ENCODE measurements at places on chromosomes 3 and 15. TPM values are rescaled to one million over a fixed set of nuclear protein-coding genes. Genes with fewer than 3 reads are reported as not detected.

The CRABP1 gene
- not detected for total RNA-seq

The NT5DC2 gene
- 54.9 TPM for total RNA-seq

The SENP8 gene
- 5.3 TPM for total RNA-seq

The WDR72 gene
- 1.1 TPM for total RNA-seq

The SLC33A1 gene
- total RNA-seq: 39.5 TPM

The GPR15 gene
- total RNA-seq: 4.0 TPM

The EIF5A2 gene
- 10.2 TPM for total RNA-seq

The TRPC1 gene
- 22.5 TPM for total RNA-seq

The LMAN1L gene
- not detected for total RNA-seq

The CASR gene
- 0.08 TPM for total RNA-seq

The MUSTN1 gene
- total RNA-seq: 15.9 TPM

The KLHL18 gene
- total RNA-seq: 27.2 TPM

The PLSCR5 gene
- total RNA-seq: not detected

The LMCD1 gene
- 43.3 TPM for total RNA-seq

The IL16 gene
- 18.5 TPM for total RNA-seq

The ISG20 gene
- 14.2 TPM for total RNA-seq

The SPTBN5 gene
- 11.9 TPM for total RNA-seq

The CCDC12 gene
- total RNA-seq: 72.0 TPM

The DISP2 gene
- 0.60 TPM for total RNA-seq

The SCN11A gene
- 34.5 TPM for total RNA-seq

The KNG1 gene
- not detected for total RNA-seq

The CEP19 gene
- total RNA-seq: 0.62 TPM

The UQCC5 gene
- total RNA-seq: 27.2 TPM

The LRRC31 gene
- total RNA-seq: 0.78 TPM

The CD96 gene
- total RNA-seq: 45.9 TPM

The TBC1D23 gene
- 44.7 TPM for total RNA-seq

The EFHB gene
- not detected for total RNA-seq

The GOLGA6L26 gene
- total RNA-seq: not detected

The GPR160 gene
- 62.1 TPM for total RNA-seq

The TRIM42 gene
- not detected for total RNA-seq

The MYD88 gene
- total RNA-seq: 44.6 TPM

The LMLN gene
- total RNA-seq: 11.2 TPM

The MGLL gene
- 75.1 TPM for total RNA-seq

The ZIC1 gene
- not detected for total RNA-seq

The CPNE4 gene
- 1.9 TPM for total RNA-seq

The LRRC3B gene
- 0.62 TPM for total RNA-seq

The NOX5 gene
- total RNA-seq: 0.89 TPM

The CPLX3 gene
- total RNA-seq: not detected

The FETUB gene
- not detected for total RNA-seq

The NAALADL2 gene
- total RNA-seq: 59.2 TPM

The MASP1 gene
- 16.4 TPM for total RNA-seq

The CACNA2D2 gene
- total RNA-seq: 2.6 TPM

The CFAP92 gene
- 2.1 TPM for total RNA-seq

The P2RY1 gene
- total RNA-seq: 9.2 TPM

The GABRA5 gene
- total RNA-seq: not detected

The RTP4 gene
- total RNA-seq: 10.6 TPM

The CLDN16 gene
- 1.1 TPM for total RNA-seq

The TMEM45A gene
- total RNA-seq: 9.2 TPM

The SV2B gene
- 2.3 TPM for total RNA-seq

The CADPS gene
- 1.1 TPM for total RNA-seq

The SETMAR gene
- 19.8 TPM for total RNA-seq

The C3orf70 gene
- 19.0 TPM for total RNA-seq

The USF3 gene
- total RNA-seq: 19.3 TPM
